ENCODE measurements at places on chromosomes 3 and 15.

DNA sequence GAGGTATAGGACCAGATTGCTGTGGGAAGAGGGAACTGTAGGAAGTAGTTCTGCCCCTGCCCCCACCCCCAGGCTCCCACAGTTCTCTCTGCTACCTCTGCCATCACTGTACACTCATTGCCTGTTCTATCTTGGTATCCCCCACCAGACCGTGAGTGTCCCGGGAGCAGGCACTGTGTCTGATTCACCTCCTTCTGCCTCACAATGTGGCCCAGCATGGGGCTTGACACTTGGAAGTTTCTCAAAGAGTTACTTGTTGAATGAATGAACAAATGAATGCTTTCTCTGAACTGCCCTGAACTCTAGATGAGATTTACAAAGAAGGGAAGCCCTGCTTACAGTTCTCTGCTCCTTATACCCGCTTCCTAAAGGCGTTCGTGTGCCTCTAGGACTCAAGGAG, 27.1 kb upstream of the PIK3CB start:
- no peak for DNase-seq

GRCh38 chr3:171788546-171789351, 21.5 kb downstream of the PLD1 start:
- no peak for DNase-seq

GRCh38 chr15:63023351-63023945, 19.1 kb upstream of the TPM1 start:
- DNase-seq = no peak

- no peak for DNase-seq
These were observed 5.6 kb downstream of the PPCDC start for GRCh38 chr15:75028991-75029377.

DNA sequence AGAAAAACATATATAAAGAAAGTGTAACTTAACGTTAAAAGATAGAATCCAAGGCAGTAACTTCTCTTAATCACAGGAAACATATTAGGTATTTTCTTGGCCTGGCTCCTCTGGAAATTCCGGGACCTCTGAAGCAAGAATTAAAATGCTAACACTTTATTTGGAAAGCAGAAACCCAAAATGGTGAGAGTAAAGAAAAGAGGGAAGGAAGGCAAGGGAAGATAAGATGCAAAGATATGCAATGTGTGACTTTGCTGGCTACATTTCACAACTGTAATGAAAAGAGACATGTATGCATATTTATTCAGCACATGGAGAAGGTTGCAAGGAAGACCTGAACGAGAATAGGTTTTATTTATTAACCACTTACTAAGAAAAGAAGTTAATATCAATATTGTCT, 372.5 kb downstream of the TBL1XR1 start:
- no peak for DNase-seq
